ENCODE measurements at places on chromosomes 16 and 17. TPM values are rescaled to one million over a fixed set of nuclear protein-coding genes. Genes with fewer than 3 reads are reported as not detected.

The PRSS27 gene
- 0.69 TPM for total RNA-seq

The PMFBP1 gene
- 6.6 TPM for total RNA-seq

GRCh38 chr17:31269036-31269577 is 27.9 kb downstream of the OMG start:
- no peak for DNase-seq

DNA sequence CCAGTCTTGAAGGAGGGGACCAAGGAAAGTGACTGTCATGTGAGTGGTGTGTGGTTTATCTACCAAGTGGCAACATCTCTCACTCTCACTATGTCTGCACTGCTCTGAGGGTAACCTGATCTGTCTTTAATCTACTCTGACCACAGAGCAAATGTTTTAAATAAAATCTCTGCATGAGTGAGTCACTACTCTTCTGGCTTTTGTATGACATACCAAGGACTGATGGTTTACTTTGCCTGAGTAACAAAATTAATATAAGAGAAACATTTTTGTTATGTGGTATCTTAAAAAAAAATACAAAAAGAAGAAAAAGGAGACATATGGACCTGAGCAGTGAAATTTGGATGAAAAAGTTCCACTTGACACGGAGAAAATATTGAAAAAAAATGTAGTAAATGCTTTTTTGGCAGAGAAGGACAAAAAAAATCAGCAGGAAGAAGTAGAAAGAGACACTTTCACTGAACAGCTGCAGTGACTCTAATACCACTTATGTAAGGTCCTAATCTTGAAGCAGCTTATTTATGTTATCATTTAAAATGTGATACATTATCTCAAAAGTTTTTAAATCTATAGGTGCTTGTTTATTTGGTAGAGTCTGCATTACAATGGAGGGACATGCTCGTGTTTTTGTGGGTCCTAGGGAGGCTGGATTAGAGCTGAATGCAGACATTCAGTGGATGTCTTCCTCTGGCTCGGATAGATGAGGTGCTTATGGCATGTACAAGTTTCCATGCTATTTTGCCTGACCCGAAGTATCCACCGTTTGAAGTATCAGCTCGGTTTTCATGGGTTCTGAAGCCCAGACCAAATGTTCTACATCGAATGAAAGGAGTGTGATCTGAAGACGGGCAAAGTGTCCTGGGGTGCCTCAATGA is 240.7 kb downstream of the MAP2K6 start:
- DNase-seq = no peak

The FGF11 gene
- 0.09 TPM for total RNA-seq

GRCh38 chr16:68993885-68994284 is 111.6 kb upstream of the HAS3 start:
- no peak for DNase-seq

The HOXB4 gene
- 0.47 TPM for total RNA-seq

The FBXO39 gene
- not detected for total RNA-seq

GRCh38 chr16:48235058-48235555 is 9.0 kb upstream of the LONP2 start:
- no peak for DNase-seq

DNA sequence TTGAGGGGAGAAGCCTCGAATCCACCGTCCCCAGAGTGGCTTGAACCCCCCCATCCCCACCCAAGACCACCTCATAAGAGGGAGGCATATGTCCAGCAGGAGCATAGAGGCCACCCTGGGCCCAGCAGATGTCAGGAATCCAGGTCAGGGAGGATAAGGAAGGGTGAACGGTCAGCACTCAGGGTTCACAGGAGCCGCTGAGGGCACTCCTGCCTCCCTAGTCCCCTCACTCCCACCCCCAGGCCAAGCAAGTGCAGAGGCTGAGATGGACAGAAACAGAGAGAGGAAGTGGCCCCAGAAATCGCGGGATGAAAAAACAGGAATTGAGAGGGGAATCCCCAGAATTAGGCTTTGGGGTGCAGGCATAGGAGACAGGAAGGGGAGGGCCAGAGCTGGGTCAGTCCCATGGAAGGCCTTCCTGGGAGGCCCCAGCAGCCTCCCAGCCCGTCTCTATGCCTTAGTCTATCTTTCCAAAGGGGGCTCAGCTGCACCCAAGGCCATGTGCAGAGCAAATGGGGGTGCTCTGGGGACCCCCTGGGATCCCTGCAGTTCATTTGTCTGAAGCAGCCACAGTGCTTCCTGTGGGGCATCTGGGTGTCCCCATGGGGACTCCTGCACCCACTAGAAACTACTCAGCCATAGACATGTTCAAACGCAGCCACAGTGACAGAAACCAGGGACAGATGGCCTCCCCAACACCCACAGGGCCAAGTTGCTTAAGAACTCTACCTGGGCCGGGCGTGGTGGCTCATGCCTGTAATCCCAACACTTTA is 1.7 kb downstream of the CMTM3 start:
- no peak for DNase-seq

DNA sequence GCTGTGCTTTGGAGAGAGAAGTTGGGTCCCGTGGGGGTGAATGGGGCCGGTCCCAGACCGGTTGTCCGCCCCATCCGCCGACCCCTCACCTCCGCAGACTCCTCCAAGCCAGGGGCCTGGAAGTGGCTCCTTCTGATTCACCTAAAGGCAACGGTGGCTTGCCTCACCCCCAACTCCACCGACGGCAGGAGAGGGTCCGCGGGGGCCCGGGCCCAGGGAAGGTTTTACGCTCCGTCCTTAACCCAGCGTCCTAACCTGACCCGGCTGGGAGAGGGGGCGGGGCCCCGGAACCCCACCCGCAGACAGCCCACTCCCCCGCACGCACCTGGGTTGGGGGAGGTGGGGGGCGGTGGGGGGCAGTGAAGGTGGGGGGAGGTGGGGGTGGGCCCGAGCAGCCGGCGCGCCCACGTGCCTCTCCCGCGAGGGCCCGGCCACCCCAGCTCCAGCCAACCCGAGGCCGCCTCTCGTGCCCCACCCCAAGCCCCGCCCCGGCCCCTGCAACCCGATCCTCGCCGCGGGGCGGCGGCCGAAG is 12.7 kb upstream of the CD300A start:
- no peak for DNase-seq

- DNase-seq = no peak
These were observed 13.8 kb downstream of the ARSG start for GRCh38 chr17:68305142-68305541.

GRCh38 chr17:77494664-77495435 is 354.1 kb downstream of the SEC14L1 start:
- DNase-seq = peak; percentile 79

DNA sequence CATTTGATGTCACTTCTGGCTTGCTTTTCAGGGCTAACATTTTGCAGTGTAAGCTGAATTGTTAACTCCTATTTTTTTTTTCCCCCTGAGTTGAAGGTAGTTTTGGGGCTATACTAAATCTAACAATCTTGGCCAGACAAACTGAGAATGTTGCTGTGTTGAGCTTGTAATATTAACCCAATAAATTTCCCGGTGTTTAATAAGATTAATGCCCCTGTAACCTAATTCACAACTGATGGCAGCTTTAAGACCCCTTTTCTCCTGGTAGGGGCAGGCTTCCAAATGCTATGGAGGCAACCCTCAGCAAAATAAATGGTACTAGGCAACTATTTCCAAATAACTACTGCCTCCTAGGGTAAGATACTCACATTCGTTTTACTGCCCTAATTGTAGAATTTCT is 549.6 kb upstream of the KIF2B start:
- no peak for DNase-seq

The NIP7 gene
- 5.3 TPM for total RNA-seq

The NHLRC4 gene
- 0.28 TPM for total RNA-seq

The TBX6 gene
- 2.5 TPM for total RNA-seq

- DNase-seq = no peak
These were observed 9.5 kb downstream of the PNMT start for GRCh38 chr17:39677542-39678339.

The CIITA gene
- 2.5 TPM for total RNA-seq

DNA sequence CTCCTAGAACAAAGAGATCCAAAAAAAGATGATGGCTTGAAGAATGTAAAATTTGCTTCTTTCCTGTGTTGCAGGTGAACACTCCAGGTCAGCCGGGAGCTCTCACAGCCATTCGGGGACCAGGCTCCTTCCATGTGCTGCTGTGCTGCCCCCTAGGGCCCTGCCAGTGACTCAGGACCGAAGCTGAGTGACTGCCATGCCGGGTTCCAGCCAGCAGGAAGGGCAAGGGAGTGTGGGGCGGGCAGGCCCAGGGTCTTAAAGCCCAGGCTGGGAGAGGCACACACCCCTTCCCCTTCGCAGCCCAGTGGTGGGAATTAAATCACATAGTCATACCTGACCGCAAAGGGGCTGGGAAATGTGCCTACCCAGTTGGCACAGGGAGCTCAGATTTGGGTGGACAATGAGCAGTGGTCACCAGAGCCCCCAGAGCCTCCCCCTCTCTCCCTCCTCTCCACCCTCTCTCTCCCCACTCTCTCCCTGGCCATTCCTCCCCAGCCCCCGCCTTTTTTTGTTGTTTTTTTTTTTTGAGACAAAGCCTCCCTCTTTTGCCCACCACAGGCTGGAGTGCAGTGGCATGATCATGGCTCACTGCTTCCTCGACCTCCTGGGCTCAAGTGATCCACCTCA is 11.5 kb downstream of the EPOP start:
- peak; percentile 57 for DNase-seq

- DNase-seq = no peak
These were observed 162.0 kb downstream of the NTN1 start for GRCh38 chr17:9183306-9183705.

DNA sequence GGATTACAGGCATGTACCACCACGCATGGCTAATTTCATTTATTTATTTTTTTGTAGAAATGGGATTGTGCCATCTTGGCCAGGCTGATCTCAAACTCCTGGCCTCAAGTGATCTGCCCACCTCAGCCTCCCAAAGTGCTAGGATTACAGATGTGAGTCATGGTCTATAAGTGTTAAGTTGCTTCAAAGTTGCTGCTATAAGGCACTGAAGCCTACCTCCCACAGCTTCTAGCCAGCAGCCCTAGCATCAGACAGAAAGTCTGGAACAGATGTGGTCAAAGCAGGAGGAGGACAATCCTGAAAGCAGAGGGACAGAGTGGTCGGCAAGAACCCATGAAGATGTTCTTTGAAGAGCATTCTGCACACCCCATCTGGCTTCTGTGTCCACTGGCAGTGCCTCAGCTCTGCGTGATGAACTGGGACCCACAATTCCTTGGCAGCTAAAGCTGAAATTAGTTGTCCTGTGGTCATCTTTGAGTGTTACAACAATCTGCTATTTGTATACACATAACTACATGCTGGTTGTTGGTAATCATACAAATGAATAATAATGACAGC is 11.2 kb downstream of the MAP3K14 start:
- DNase-seq = no peak

- DNase-seq = no peak
These were observed 1.4 kb downstream of the MYO18A start for GRCh38 chr17:29178750-29179231.

Measured in pancreas (tissue), 10 donors.